HFFc6 (cell line): ENCODE measurements at places on chromosomes 16 and 17.

DNA sequence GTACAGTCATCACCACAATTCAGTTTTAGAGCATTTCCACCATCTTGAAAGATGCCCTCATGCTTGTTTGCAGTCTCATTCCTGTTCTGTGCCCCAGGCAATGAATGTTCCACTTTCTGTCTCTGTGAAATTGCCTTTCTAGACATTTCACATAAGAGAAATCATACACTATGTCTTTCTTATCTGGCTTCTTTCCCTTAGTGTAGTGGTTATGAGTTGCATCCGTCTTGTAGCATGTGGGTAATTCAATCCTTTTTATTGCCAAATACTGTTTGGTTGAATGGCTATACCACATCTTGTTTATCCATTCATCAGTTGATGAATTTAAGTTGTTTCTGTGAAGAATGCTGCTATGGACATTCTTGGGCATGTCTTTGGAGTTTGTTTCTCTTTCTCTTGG lies 132.5 kb upstream of the PLCG2 start:
- H3K27me3 ChIP-seq = peaks cover 6% of the 10 kb centered on the region
- no peak overlapping the region for H3K4me3 ChIP-seq
- peaks cover 56% of the 10 kb centered on the region for H3K4me1 ChIP-seq
- H3K27ac ChIP-seq = peak overlapping the region; percentile 89

DNA sequence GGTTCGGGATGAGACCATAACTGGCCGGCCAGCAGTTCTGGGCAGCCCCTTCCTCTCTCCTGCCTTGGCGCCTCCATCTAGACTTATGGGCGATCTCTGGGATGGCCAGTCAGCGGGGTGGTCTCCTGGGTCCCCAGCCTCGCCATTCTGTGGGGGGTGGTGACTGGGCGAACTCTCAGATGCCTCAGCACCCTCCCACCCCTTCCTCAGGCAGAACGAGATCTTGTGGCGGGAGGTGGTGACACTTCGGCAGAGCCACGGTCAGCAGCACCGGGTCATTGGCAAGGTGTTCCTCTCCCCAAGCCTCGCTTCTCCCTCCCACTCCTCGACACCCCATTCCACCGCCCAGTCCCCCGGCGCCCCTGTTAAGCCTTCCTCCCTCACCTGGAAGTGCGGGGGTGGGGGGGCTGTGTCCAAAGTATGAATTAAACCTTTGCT lies 1.6 kb downstream of the HSF4 start:
- H3K4me1 ChIP-seq = peaks cover 17% of the 10 kb centered on the region
- H3K4me3 ChIP-seq = no peak overlapping the region
- no peak overlapping the region for H3K27ac ChIP-seq
- no peaks in the 10 kb centered on the region for H3K36me3 ChIP-seq
- peaks cover 10% of the 10 kb centered on the region; the same call in 1 of the 2 replicates for H3K27me3 ChIP-seq

DNA sequence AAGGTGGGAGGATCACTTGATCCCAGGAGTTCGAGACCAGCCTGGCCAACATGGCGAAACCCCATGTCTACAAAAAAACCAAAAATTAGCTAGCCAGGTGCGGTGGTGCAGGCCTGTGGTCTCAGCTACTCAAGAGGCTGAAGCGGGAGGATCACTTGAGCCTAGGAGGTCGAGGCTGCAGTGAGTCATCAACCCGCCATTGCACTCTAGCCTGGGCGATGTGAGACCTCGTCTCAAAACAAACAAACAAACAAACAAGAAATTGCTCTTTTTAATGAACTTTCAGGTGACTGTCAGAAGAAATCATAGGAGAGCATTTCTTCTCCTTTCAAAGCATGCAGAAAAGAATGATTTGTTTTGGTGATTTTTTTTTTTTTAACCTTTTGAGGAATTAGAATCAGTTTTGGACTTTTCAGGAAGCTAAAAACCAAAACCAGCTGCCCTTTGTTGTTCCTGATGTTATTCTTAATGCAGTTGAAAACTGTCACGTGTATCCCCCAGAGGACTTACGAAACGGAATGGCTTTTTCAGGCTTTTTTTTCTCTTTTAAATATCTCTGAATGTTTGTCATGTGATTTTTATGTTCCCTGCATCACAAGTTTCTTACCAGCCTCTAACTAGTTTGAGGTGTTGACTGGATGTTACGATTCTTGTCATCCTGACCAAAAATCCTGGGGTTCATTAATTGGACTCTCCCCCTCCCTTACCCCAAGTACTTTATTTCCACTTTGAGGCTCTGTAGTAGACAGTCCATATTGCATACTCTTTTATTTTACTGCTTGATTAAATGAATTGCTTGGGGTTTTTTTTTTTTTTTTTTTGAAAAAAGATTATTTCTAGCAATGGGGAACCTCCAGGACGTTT lies 34.1 kb downstream of the SNX29 start:
- DNase-seq = no peak
- H3K4me3 ChIP-seq = no peak overlapping the region
- H3K4me1 ChIP-seq = peaks cover 8% of the 10 kb centered on the region; the same call in 1 of the 2 replicates
- no peak overlapping the region for H3K27ac ChIP-seq
- H3K27me3 ChIP-seq = peaks cover 2% of the 10 kb centered on the region; the same call in 1 of the 2 replicates

DNA sequence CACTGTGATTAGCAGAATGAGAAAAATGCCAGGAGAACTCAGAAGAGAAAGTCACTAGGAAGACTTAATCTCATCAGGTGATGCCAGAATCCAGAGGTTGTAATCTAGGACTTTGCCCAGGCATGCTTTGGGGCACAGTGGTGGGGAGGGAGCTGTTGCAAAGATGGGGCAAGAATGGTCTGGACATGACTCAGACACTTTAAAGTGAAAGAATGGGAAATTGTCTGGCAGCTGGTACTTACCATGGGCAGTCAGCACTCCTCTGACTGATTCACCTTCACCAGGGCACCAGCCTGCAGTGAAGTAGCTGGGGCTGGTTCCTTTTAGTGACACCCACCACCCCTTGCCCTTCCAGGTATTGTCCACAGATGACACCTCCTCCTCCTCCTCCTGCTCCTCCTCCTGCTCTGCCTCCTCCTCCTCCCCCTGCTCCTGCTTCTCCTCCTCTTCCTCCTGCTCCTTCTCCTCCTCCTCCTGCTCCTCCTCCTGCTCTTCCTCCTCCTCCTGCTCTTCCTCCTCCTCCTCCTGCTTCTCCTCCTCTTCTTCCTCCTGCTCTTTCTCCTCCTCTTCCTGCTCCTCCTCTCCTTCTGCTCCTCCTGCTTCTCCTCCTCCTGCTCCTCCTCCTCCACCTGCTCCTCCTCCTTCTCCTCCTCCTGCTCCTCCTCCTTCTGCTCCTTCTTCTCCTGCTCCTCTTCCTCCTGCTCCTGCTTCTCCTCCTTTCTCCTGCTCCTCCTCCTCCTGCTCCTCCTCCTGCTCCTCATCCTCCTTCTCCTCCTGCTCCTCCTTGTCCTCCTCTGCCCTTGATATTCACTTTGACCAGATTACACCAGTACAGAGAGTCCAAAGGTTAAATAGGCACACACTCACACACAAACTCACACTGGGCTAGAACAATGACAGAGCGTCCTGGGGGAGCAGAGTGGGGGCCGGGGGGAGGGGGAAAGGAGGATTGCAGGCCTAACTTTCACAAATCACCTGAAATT lies at the start of gene CHD9NB:
TSS of gene CHD9NB (minus strand) at position 379 of the 983 bp plus-strand sequence. CDS start 8,739 bp downstream, outside the sequence.
- H3K27ac ChIP-seq = peak within 1 kb of the TSS; percentile 87
- DNase-seq = peak; percentile 93
- peak within 1 kb of the TSS; percentile 86 for H3K4me3 ChIP-seq

GRCh38 chr16:89880477-89881367 lies 7.3 kb downstream of the TCF25 start:
- no peak for DNase-seq
- no peak overlapping the region for H3K4me3 ChIP-seq
- peak overlapping the region; percentile 11; the same call in 1 of the 2 replicates for H3K27ac ChIP-seq
- H3K27me3 ChIP-seq = peaks cover 4% of the 10 kb centered on the region
- H3K4me1 ChIP-seq = peaks cover 5% of the 10 kb centered on the region; the same call in 1 of the 2 replicates

GRCh38 chr16:17309510-17309909 lies 161.2 kb downstream of the XYLT1 start:
- H3K27ac ChIP-seq = no peak overlapping the region
- H3K4me3 ChIP-seq = no peak overlapping the region
- H3K27me3 ChIP-seq = no peaks in the 10 kb centered on the region; the same call in 1 of the 2 replicates

GRCh38 chr17:8631554-8631877 lies 991 bp upstream of the MYH10 start:
- H3K4me3 ChIP-seq = peak overlapping the region; percentile 97
- peaks cover 7% of the 10 kb centered on the region; the same call in 1 of the 2 replicates for H3K27me3 ChIP-seq
- peaks cover 21% of the 10 kb centered on the region for H3K4me1 ChIP-seq

GRCh38 chr16:78535098-78535497 lies 435.6 kb downstream of the WWOX start:
- no peak for DNase-seq
- no peak overlapping the region for H3K4me3 ChIP-seq
- H3K27me3 ChIP-seq = no peaks in the 10 kb centered on the region
- no peak overlapping the region for H3K27ac ChIP-seq
- no peaks in the 10 kb centered on the region for H3K4me1 ChIP-seq
- peaks cover 11% of the 10 kb centered on the region for H3K36me3 ChIP-seq

DNA sequence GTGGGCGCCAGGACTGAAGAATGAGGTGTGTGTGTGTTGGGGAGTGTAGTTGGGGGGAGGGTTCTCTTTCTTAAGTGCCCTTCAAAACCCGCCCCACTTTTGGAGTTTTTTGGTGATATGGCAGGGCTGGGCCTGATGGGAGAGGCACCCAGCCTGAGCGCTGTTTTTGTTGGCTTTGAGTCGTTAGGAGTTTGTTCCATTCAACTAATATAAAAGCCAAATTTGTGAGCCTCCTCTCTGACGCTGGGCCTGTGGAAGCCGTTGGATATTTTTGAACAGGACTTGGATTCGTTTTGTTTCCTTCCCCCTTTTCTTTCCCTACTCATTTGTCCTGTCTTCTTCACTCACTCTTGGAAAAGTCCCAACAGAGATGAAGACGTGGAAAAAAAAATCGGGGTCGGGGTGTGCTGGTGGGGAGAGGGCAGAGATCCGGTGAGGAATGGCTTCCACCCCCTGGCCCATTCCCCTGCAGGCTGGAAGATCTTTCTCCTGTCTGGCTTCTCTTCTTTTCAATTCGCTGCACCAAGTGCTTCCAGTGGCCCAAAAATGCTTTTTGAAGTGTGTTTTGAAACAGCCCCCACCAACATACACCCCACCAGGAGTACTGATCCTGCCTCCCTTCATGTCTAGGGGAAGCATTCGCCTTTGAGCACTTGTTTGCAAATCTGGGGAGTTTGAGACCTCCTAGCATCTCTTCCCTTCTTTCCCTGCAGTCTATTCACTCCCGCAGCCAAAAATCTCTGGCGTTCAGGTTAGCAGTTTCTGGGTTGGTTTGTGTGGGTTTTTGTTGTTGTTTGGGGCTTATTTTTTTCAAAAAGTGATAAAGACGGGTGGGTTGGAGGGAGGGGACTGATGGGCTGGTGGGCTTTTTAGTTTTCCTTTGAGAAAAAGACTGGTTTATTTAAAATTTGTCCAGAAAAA lies 2.6 kb downstream of the FZD2 start:
- H3K36me3 ChIP-seq = peaks cover 44% of the 10 kb centered on the region
- no peak for DNase-seq
- H3K27me3 ChIP-seq = peaks cover 6% of the 10 kb centered on the region
- peak overlapping the region; percentile 97 for H3K27ac ChIP-seq
- peak overlapping the region; percentile 100 for H3K4me3 ChIP-seq

- no peak overlapping the region for H3K27ac ChIP-seq
- no peaks in the 10 kb centered on the region for H3K4me1 ChIP-seq
- H3K36me3 ChIP-seq = no peaks in the 10 kb centered on the region; the same call in 1 of the 2 replicates
- no peak overlapping the region for H3K4me3 ChIP-seq
- peaks cover 1% of the 10 kb centered on the region; the same call in 1 of the 2 replicates for H3K27me3 ChIP-seq
These were observed 92.6 kb upstream of the ASIC2 start for GRCh38 chr17:33385713-33386112.

DNA sequence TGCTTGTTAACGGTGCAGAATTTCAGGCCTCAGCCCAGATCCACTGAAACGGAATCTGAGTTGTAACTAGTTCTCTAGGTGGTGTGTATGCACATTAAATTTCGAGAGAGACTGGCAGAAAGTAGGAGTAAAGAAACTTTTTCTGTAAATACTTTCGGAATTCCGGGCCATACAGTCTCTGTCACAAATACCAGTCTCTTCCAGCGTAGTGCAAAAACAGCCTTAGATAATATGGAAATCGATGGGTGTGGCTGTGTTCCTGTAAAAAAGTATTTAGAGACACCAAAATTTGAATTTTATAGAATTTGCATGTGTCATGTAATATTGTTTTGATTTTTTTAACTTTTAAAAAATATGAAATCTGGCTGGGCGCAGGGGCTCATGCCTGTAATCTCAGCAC lies 109.7 kb downstream of the ABCC1 start:
- DNase-seq = no peak
- no peak overlapping the region for H3K27ac ChIP-seq
- no peak overlapping the region for H3K4me3 ChIP-seq
- no peaks in the 10 kb centered on the region for H3K27me3 ChIP-seq
- peaks cover 27% of the 10 kb centered on the region for H3K36me3 ChIP-seq

GRCh38 chr16:87929986-87930385 lies 6.3 kb downstream of the CA5A start:
- peaks cover 21% of the 10 kb centered on the region for H3K27me3 ChIP-seq
- no peaks in the 10 kb centered on the region for H3K4me1 ChIP-seq
- no peak overlapping the region for H3K27ac ChIP-seq

GRCh38 chr17:4789701-4789950 lies 862 bp downstream of the GLTPD2 start:
- peak overlapping the region; percentile 82 for H3K4me3 ChIP-seq

GRCh38 chr17:37741341-37742115 lies 3.3 kb downstream of the HNF1B start:
- peaks cover 4% of the 10 kb centered on the region; the same call in 1 of the 2 replicates for H3K36me3 ChIP-seq
- no peak for DNase-seq
- H3K27me3 ChIP-seq = peaks cover 61% of the 10 kb centered on the region

- DNase-seq = no peak
- H3K27ac ChIP-seq = no peak overlapping the region
- H3K27me3 ChIP-seq = peaks cover 51% of the 10 kb centered on the region
- no peak overlapping the region for H3K4me3 ChIP-seq
- H3K4me1 ChIP-seq = peaks cover 7% of the 10 kb centered on the region
- peaks cover 4% of the 10 kb centered on the region; the same call in 1 of the 2 replicates for H3K36me3 ChIP-seq
These were observed 9.7 kb downstream of the HNF1B start for GRCh38 chr17:37735165-37735564.

- peaks cover 70% of the 10 kb centered on the region for H3K4me1 ChIP-seq
- no peak for DNase-seq
- no peaks in the 10 kb centered on the region for H3K36me3 ChIP-seq
- no peak overlapping the region for H3K4me3 ChIP-seq
- H3K27me3 ChIP-seq = peaks cover 3% of the 10 kb centered on the region
These were observed 85.8 kb downstream of the ANKRD11 start for GRCh38 chr16:89404561-89404960.

DNA sequence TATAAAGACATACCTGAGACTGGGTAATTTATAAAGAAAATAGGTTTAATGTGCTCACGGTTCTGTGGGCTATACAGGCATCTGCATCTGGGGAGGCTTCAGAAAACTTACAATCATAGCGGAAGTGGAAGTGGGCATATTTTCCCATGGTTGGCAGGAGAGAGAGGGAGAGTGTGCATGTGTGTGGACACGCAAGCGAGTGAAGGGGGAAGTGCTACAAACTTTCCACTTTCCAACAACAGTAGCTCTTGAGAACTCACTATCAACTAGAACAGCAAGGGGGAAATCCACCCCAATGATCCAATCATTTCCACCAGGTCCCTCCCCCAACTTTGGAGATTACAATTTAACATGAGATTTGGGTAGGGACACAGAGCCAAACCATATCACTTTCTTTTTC lies 11.1 kb downstream of the TAOK1 start:
- peaks cover 25% of the 10 kb centered on the region for H3K36me3 ChIP-seq
- no peak overlapping the region for H3K4me3 ChIP-seq
- H3K27me3 ChIP-seq = no peaks in the 10 kb centered on the region
- H3K4me1 ChIP-seq = peaks cover 22% of the 10 kb centered on the region
